Left kidney (tissue), 8 donors: ENCODE measurements at places on chromosomes 5 and 9.

- no peak for DNase-seq
Observed at GRCh38 chr5:107889387-107889786, 218.7 kb upstream of the EFNA5 start.

GRCh38 chr5:139925650-139926640, 117.2 kb downstream of the NRG2 start:
- no peak for DNase-seq

DNA sequence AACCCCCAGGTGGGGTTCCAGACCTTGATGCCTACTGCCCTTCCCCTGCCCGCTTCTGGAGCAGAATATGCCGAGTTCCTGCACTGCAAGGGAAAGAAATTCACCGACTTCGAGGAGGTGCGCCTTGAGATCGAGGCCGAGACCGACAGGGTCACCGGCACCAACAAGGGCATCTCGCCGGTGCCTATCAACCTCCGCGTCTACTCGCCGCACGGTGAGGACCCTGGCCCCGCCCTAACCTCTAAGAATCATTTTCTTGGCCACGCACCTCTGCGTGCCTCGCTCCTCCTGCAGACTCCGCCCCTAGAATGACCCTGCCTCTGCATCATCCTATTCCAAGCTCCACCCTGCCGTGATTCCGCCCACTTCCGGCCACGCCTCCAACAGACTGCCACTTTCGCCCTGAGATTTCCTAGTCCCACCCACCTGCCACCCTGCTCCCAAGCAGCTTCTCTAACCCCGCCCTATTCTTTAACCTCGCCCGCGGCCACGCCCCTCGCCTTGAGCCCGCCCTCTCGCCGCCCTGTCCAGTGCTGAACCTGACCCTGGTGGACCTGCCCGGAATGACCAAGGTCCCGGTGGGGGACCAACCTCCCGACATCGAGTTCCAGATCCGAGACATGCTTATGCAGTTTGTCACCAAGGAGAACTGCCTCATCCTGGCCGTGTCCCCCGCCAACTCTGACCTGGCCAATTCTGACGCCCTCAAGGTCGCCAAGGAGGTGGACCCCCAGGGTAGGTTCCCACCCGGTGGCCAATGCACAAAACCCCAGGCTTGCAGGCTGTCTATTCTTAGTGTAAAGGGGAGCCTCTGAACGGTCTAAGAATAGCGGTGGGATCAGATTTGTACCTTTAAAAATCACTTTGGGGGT, 15.6 kb downstream of the DNM1 start:
- peak; percentile 94 for DNase-seq

- DNase-seq, result no peak
Observed at GRCh38 chr9:87585123-87585855, 87.6 kb downstream of the DAPK1 start.

DNA sequence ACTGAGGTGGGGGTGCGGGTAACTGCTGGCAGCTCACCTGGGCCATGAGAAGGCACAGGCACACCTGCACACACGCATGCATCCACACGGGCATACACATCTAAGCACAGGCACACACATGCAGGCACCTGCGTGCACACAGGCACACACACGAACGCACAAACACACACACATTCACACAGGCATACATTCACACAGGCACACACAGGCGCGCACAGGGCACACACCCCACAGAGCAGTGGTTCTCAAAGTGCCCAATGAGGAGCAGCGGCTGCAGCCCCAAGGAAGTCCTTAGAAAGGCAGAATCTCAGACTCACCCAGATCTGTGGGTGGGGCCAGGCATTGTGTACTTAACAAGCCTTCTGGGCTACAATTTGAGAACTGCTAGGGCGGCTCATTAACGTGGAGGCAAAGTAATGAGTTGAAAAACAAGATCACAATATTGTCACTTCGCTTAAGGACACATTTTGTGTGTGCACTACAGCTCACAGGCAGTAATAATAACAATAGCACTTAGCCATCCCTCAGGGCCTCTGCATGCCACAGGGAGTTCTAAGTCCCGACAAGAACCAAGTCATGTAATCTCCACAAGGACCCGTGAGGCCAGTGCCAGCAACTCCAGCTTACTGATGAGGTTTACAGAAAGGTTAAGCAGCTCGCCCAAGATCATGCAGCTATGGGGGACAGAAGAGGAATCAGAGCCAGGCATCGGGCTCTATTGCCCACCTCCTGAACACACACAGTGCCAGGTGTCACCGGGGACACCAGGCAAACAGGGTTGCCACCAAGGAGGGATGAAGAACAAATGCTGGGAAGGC, 91.6 kb downstream of the ROR2 start:
- no peak for DNase-seq

DNA sequence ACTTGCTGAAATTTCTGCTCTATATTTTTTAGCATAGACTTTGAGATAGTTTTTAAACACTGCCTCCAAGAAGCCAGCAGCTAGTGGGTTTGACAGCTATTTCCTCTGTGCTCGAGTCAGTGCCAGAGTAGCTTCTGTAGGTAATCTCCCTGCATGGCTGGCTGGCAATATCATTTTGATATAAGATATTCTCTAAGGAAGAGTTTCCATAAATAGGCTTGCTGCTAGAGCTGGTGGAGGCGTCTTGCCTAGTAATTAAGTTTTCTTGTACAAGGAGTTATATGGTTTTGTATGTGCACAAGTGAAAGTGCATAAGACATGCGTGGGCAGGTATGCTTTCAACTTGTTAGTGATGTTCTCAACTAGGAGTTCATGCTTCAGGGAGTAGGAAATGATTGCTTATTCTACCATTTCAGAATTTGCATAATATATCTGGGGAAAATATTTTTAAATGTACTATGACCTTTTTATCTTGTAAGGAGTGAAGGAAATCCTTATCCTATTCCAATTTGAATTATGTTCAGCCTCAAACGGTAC, 74.1 kb upstream of the CCL21 start:
- DNase-seq, result no peak

GRCh38 chr5:55773057-55773456, 35.2 kb downstream of the DDX4 start:
- DNase-seq, result no peak

DNA sequence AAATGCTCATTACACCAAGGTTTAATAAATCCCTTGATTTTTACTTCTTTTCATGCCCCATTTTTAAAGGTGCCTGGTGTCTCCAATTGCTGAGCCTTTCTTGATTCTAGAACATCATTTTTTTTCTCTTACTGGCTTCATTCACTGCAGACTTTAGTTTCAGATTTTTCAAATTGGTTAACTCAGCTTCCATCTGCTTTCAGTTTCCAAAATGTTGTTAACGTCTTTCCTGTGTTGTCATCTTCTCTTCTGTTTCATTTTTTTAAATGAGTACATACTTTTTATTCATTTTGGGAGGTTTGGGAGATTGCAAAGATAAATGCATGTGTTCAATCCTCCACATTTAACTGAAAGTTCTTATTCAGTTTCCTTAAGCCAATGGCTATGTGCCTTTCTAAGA, 126.4 kb upstream of the CCNG1 start:
- no peak for DNase-seq

DNA sequence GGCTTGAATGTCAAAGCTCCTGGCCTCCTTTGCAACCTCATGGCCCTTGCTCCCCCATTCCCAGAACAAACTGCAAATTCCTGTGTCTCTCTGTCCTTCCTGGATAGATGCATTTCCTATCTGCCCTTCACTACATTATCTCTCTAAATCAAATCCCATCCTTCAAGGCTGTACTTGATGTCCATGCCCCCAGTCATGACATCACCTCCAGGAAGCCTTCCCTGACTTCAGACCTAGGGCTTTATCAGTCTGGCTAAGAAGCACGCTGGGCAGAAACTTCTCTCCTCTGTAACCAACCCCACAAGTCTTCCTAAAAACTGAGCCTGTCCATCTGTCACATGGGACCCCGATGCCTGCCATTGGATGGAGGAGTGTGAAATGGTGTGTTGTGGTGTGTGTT, 25.7 kb upstream of the TNIP1 start:
- no peak for DNase-seq

DNA sequence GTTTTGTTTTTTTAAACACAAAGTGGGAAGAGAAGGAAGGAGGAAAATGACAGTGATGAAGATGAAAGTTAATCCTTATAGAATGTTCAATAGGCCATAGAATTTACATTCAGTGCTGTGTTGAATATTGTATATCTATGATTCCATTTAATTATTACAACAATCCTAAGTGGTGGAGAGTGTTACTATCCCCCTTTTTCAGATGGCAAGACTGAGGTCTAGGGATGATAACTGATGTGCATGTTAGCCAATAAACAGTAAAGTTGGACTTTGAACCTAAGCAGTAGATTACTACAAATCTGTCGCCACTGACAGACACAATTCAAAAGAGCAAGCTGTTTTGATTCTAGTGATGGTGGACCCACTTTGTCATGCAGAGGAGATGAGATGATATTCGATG, 237.9 kb downstream of the ARHGAP26 start:
- DNase-seq, result no peak

DNA sequence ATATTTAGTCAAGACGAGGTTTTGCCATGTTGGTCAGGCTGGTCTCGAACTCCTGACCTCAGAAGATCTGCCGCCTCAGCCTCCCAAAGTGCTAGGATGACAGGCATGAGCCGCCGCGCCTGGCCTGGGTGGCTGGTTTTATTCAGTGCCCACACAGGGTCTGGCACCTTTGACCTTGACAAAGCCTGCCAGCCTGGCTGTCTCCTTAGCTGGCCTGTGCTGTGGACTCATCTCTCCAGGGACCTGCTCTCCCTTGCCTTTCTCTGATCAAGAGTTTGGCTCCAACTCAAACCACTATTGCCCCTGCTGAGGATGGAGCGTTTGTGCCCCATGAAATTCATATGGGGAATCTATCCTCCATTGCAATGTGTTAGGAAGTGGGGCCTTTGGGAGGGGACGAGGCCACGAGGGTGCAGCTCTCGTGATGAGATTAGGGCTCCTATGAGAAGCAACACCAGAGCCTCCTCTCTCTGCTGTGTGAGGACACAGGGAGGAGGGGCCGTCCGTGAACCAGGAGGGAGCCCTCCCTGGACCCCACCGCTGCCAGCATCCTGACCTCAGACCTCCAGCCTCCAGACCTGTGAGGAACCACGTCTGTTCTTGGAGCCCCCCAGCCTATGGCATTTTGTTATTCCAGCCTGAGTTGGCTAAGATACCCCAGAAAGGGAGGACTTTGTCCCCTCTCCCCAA, 45.0 kb downstream of the MRPL36 start:
- no peak for DNase-seq

DNA sequence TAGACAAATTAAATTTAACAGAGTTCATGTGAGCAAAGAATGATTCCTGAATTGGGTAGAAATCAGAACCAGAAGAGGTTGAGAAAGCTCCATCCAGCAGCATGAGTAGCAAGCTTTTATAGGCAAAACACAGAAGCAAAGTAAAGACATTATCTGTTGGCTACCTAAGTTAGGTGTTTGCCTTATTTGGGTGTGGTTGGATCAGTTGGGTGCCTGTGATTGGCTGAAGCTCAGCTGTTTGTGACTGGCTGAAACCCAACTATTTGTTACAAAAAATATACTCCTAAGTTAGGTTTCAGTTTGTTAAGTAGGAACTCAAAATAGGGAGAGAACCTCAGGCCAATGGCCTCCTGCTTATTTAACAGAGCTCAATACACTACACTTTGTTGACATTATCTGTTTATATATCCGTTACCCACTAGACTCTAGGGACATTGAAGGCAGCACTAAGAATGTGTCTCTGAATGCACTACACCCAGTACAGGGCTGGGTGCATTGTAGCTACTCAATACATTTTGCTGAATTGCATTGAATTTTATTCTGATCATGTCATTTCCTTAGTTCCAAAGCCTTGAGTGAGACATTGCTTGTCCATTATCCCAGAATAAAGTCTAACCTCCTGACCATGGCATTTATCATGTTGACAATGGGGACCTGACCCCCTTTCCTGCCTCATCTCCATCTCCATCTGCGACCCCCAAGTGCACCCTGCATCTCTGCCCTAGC, 98.7 kb downstream of the CCDC192 start:
- DNase-seq, result no peak

DNA sequence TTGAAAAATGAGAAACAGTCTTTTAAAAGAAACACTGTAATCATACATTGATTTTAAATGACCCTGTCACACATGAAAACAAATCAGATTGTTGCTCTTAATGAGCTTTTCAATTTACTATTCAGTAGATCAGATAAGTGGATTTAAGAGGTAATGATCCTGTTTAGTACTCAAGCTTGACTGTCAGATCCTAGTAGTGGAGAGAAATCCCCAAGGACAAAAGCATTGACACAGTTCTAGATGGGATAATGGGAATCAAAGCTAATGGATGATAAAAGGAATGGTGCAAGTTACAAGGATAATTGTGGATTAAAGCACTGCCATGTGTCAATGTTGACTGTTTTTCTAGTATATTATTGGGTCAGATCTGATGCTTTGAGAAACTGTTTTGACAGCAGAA, 142.3 kb upstream of the TLX3 start:
- DNase-seq, result no peak
